Pancreas (tissue), 10 donors: ENCODE measurements at places on chromosomes 5 and 9. TPM values are rescaled to one million over a fixed set of nuclear protein-coding genes. Genes with fewer than 3 reads are reported as not detected.

TNC gene
- 0.55 TPM for total RNA-seq

GRCh38 chr5:149757197-149757947, 27.3 kb downstream of the PPARGC1B start:
- no peak for DNase-seq

DNA sequence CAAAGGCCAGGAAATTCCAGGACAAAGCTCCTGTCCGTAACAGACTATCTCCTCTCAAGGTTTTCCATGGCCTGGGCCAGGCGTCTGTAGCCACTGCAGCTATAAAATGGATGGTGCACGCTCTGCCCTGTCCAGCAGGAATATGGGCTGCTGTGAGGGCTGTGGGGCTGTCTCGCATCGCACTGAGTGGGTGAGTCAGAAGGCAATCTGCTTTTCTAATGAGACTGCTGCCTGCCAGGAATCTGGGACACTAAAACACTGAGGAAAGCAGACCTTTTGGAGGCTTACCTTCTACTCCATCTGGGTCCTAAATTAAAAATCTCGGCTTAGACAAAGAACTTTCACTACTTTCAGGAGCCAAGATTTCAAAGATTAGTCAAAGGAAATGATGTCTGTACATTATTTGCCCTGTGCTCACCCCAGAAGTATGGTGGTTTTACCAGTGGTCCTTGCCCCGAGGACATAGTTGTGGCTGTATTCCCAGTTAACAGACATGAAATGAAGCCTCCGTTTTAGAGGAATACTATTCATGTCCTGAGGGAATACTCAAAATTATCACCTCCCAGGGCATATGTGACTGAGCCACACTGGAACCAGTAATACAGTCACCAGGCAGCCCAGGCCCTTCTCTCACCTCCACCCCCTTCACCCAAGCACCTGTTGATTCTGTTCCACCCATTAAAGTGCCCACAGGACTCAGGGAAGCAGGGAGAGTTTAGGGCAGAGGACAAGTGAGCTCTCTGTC, 56.4 kb downstream of the PFDN1 start:
- DNase-seq, result no peak

LVRN gene
- 0.16 TPM for total RNA-seq

- peak; percentile 70 for DNase-seq
These were observed 6.4 kb upstream of the MEF2C start for GRCh38 chr5:88889189-88890069.

DNA sequence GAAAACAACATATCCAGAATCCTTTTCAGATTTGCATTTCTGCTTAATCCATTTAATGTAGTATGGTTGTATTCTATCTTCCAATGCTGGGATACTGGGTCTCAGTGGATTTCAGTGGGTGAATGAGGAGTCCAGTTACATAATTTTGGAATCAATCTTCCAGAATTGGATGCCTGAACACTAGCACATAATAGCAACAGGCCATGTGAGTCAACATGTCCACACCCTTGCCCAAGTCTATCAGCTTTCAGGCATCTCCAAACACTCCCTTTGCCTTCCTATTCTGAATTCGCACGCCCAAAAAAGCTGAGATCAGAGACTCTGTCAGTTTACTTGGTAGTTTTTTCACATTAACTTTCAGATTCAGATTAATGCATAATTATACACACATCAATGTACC, 202.6 kb downstream of the TSSK1B start:
- no peak for DNase-seq
